ENCODE measurements at places on chromosomes 7 and 10.

DNA sequence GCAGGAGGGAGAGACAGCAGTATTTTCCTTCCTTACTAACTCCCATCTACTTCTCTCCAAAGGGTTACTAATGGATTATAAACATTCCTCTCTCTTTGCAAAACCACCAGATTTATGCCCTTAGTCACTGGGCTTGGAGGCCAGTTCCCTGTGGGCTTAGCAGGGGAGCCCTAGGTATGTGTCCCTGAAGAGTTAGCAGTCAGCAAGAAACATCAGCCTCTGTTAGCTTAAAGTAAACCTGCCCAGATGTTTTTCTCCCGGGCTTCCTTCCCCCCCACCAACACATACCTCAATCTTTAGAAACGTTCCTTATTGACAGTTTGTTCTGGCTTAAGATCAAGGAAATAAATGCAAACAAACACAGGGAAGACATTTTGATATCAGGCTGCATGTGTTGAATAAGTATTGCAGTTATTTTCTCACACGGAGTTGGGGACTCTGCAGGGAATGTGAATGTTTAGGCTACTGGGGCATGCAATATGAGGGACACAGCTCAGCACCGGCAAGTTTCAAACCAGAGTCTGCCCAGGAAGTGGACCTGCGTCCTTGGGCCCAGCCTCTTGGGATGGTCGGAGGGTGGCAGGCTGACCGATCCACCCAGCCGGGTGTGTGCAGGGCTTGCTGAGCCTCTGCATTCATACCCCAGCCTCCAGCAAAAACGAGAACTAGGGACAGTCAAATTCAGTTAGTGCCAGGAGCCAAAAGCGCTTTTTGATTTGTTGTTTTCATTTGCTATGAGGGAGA is 252.0 kb upstream of the GRB10 start:
- H3K4me3 ChIP-seq: no peak overlapping the region
- no peak overlapping the region for H3K27ac ChIP-seq
- H3K36me3 ChIP-seq: no peaks in the 10 kb centered on the region

- peak; percentile 57 for DNase-seq
- no peak overlapping the region for H3K27ac ChIP-seq
- H3K4me1 ChIP-seq: peaks cover 4% of the 10 kb centered on the region
- H3K36me3 ChIP-seq: no peaks in the 10 kb centered on the region
Measured at GRCh38 chr7:121107923-121108498, 119.5 kb downstream of the CPED1 start.

- peaks cover 18% of the 10 kb centered on the region for H3K27me3 ChIP-seq
- no peaks in the 10 kb centered on the region for H3K4me1 ChIP-seq
- H3K36me3 ChIP-seq: no peaks in the 10 kb centered on the region
- H3K4me3 ChIP-seq: no peak overlapping the region
- no peak for DNase-seq
Measured at GRCh38 chr10:114655671-114656070, 2.4 kb downstream of the ABLIM1 start.

DNA sequence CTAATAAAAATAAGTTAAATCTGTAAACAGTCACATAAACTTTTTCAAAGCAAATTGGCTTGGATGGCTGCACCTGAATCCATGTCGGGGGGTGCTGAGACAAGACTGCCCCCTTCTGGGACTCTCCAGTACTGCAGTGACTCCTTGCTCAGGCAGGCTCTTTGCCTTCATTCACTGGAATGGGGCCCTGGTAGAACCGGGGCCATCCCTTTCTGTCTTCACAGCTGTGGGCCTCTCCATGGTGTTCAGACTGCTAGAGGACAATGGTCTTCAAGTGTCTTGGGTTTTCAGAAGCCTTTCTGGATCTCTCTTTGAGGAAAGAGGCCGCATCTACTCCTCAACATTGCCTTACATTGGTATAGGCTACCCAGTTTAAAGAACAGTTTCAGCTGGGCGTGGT is 16.1 kb upstream of the IMPDH1 start:
- DNase-seq: peak; percentile 69
- no peaks in the 10 kb centered on the region for H3K4me1 ChIP-seq
- no peak overlapping the region for H3K4me3 ChIP-seq
- H3K27ac ChIP-seq: no peak overlapping the region
- H3K36me3 ChIP-seq: no peaks in the 10 kb centered on the region
- no peaks in the 10 kb centered on the region for H3K27me3 ChIP-seq

- H3K36me3 ChIP-seq: no peaks in the 10 kb centered on the region
- no peak for DNase-seq
- no peak overlapping the region for H3K4me3 ChIP-seq
- H3K27me3 ChIP-seq: no peaks in the 10 kb centered on the region
- peaks cover 23% of the 10 kb centered on the region for H3K4me1 ChIP-seq
Measured at GRCh38 chr7:130909881-130910672, 176.1 kb upstream of the KLF14 start.

DNA sequence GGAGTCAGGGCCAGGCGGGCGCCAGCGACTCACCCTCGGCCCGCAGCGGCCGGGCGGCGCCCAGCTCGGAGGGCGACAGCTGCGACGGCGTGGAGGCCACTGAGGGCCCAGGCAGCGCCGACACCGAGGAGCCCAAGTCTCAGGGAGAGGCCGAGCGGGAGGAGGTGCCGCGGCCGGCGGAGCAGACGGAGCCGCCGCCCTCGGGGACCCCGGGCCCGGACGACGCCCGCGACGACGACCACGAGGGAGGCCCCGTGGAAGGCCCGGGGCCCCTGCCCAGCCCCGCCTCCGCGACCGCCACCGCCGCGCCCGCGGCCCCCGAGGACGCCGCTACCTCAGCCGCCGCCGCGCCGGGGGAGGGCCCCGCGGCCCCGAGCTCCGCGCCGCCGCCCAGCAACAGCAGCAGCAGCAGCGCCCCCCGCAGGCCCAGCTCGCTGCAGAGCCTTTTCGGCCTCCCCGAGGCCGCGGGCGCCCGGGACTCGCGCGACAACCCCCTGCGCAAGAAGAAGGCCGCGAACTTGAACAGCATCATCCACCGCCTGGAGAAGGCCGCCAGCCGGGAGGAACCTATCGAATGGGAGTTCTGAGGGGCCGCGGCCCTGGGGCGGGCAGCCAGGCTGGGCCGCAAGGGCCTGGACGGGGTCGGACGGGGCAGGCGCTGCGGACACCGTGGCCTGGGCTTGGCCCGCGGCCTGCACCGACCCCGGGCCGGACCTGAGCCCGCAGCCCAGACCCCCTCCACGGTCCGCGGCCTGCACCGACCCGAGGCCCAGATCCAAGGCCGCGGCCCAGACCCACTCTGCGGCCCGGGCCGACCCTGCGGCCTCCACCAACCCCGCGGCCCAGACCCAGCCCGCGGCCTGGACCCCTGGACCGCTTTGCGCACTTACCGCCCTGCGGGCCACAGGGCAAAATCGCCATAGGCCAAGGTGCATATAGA is 37.9 kb upstream of the SH2B2 start:
- peaks cover 17% of the 10 kb centered on the region for H3K4me1 ChIP-seq
- no peak overlapping the region for H3K4me3 ChIP-seq
- DNase-seq: no peak
- H3K36me3 ChIP-seq: peaks cover 20% of the 10 kb centered on the region

DNA sequence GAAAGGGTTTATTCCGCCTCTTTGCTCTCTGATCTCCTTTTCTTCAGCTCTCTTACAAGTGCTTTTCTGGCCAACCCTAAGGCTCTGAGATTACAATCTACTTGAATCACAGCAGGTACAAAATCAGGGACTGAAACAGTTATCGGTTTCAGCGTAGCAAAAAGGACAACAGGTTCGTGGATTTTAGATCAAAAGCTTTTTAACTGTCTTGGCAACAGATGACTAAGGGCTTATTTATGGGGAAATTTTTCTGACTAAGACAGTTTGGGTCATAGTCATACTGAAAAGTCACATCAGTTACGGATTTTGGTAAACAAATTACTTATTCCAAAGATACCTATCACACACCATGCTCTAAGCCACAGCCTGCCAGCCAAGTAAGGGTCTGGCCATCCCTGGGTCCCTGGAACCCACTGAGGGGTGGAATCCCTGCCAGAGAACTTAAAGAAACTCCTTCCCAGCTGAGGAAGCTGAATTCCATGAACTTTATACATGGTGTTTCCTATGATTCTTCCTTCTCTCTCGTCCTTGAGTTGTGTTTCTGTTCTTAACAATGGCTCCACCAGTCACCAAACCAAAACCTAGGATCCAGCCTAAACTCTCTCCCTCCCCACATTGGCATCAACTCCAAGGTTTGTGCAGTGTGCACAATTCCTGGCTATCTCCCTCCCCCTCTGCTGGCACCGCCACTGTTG is 169.3 kb downstream of the FAM107B start:
- peaks cover 6% of the 10 kb centered on the region for H3K4me1 ChIP-seq
- H3K27me3 ChIP-seq: no peaks in the 10 kb centered on the region

- H3K27me3 ChIP-seq: no peaks in the 10 kb centered on the region
- H3K4me3 ChIP-seq: no peak overlapping the region
- no peak overlapping the region for H3K27ac ChIP-seq
- H3K36me3 ChIP-seq: no peaks in the 10 kb centered on the region
Measured at GRCh38 chr7:12893292-12893691, 205.9 kb downstream of the ARL4A start.
